ENCODE measurements at places on chromosomes 2 and 18.

- no peak for DNase-seq
Observed at GRCh38 chr2:54864727-54865126, 141.3 kb downstream of the EML6 start.

- DNase-seq, result no peak
Observed at GRCh38 chr2:36481709-36482108, 116.3 kb downstream of the FEZ2 start.

DNA sequence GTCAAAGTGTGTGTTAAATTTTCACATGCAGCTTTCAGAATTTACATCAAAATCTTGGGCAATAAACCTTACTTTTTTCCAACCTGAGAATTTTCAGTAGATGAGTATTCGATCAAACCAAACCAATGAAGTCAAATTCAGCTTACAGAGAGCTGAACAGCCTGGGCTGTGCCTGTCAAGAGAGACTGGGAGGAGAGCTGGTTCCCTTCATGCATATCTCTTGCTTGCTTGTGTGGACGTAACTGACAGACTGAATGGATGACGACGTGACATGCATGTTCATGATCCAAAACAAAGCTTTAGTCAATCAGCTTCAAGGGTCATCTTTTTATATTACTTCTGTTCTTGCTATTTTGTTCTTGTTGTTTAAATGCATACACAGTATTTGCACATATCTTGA, 145.2 kb downstream of the GALNT3 start:
- no peak for DNase-seq

- no peak for DNase-seq
Observed at GRCh38 chr2:152223977-152224376, 48.4 kb upstream of the STAM2 start.

DNA sequence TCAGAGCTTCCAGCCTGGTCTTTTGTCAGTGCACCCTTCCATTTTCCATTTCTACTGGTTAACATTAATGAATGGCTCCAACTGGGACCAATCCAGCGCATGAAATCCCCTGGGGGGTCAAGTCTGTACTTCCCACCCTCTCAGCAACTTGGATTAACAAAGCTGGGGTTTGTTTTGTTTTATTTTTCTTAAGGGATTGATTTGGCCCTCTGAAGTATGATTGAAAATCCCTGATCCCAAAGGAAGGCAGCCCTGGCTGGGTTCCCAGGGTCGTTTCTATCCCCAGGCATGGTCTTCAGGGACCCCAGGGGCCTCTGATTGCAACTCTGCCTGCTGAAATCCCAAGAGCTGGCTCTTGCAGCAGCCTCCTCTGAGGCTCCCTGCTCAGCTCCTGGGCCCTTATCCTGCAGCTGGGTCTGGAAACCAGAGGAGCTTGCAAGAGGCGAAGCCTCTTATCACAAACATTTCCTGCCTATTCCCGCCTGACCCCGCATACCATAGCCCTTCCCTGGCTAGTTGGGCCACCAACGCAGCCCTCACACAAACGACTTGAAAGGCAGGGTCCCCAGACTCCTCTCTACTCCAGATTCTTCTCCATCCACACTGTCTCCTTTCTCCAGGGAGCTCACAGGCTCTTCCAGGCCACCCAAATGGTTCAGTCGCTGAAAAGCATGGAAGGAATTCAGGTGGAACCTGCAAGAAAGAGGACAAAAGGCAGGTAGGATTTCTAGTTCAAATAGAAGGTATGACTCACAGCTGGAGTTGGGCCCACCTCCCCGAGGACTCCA, 109.7 kb upstream of the PKDCC start:
- DNase-seq, result no peak

- no peak for DNase-seq
Observed at GRCh38 chr2:219545943-219546352, 2.1 kb downstream of the TMEM198 start.

All from LoVo (cell line).